ENCODE measurements at places on chromosomes 11 and 22. TPM values are rescaled to one million over a fixed set of nuclear protein-coding genes. Genes with fewer than 3 reads are reported as not detected.

The SCN3B gene
- 0.79 TPM for total RNA-seq

The LRRC56 gene
- 2.3 TPM for total RNA-seq

The RBM4 gene
- total RNA-seq, result 193 TPM

The CASP4 gene
- total RNA-seq, result 86.3 TPM

The GUCY1A2 gene
- 0.37 TPM for total RNA-seq

The TEX12 gene
- 1.3 TPM for total RNA-seq
